ENCODE measurements at places on chromosomes 7 and 10. TPM values are rescaled to one million over a fixed set of nuclear protein-coding genes. Genes with fewer than 3 reads are reported as not detected.

- no peaks in the 10 kb centered on the region for H3K4me1 ChIP-seq
- peaks cover 35% of the 10 kb centered on the region for H3K27me3 ChIP-seq
- H3K27ac ChIP-seq: no peak overlapping the region
- no peak for DNase-seq
Observed at GRCh38 chr10:118439824-118440223, 97.7 kb upstream of the FAM204A start.

DNA sequence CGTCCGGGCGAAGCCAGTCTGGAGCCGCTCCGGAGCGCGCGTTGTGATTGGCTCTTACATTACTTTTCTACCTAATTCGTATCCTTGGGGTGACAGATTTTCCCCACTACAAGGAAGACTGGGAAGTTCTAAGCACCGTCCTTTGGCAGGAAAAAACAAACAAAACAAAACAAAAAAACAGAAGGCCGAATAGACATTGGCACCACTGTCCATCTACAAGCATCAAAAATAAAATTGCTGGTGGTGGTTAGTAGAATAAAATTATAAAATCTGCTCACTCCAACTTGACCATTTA lies 651 bp upstream of the SKAP2 start:
- DNase-seq: no peak
- peaks cover 13% of the 10 kb centered on the region for H3K4me1 ChIP-seq
- H3K36me3 ChIP-seq: peaks cover 4% of the 10 kb centered on the region
- H3K4me3 ChIP-seq: peak overlapping the region; percentile 83

- H3K27me3 ChIP-seq: peaks cover 9% of the 10 kb centered on the region
- no peaks in the 10 kb centered on the region for H3K4me1 ChIP-seq
- H3K4me3 ChIP-seq: no peak overlapping the region
- H3K36me3 ChIP-seq: no peaks in the 10 kb centered on the region
Observed at GRCh38 chr7:112162142-112162766, 43.9 kb downstream of the DOCK4 start.

Gene ADAM12
- total RNA-seq: not detected

Gene TFPI2
- total RNA-seq: not detected

DNA sequence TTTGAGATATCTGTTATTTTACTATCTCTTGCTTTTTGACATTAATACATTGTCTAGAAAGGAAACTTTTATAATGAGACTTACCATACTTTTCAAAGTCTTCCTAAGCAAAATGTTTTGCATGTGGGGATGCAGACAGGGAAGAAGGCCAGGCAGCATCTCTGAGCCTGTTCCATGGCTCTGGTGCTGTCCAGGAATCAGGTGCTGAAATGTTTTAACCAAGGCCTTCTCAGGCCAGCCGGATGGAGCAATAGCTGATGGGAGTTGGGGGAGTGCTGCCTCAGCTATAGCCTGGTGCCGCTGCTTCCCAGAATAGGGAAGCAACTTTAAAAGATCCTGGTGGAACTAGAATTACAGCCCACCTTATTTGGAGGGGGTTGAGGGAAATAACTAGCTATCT lies 38.5 kb downstream of the CRTAC1 start:
- no peaks in the 10 kb centered on the region for H3K36me3 ChIP-seq
- H3K27ac ChIP-seq: no peak overlapping the region
- H3K4me1 ChIP-seq: no peaks in the 10 kb centered on the region
- peaks cover 15% of the 10 kb centered on the region for H3K27me3 ChIP-seq
- H3K4me3 ChIP-seq: no peak overlapping the region

DNA sequence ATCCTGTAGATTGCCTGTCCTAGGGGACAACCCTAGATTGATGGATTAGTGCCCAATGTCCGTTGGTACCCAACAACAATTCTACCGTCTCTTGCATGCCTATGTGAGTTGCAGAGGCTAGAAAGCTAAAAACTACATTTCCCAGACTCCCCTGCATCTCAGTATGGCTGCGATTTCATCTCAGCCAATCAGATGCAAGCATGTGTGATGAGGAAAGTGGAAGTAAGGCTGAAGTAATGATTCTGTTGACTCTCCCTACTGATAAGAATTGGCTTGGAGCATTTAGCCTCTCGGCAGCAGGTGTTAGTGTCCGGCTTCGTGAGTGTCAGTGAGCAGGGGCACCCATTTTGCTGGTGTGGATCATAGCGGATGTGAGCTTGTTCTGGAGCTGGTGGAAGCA lies 171.9 kb downstream of the FGFR2 start:
- no peak overlapping the region for H3K27ac ChIP-seq
- no peaks in the 10 kb centered on the region for H3K4me1 ChIP-seq

- no peaks in the 10 kb centered on the region for H3K4me1 ChIP-seq
- H3K4me3 ChIP-seq: no peak overlapping the region
- DNase-seq: no peak
- no peaks in the 10 kb centered on the region for H3K27me3 ChIP-seq
- no peak overlapping the region for H3K27ac ChIP-seq
- H3K36me3 ChIP-seq: no peaks in the 10 kb centered on the region
Observed at GRCh38 chr10:64350665-64351064, 829.5 kb downstream of the REEP3 start.

- no peak overlapping the region for H3K4me3 ChIP-seq
- no peaks in the 10 kb centered on the region for H3K4me1 ChIP-seq
- peaks cover 7% of the 10 kb centered on the region for H3K27me3 ChIP-seq
- H3K36me3 ChIP-seq: no peaks in the 10 kb centered on the region
Observed at GRCh38 chr7:90064370-90064769, 89.9 kb upstream of the STEAP1 start.

Gene SFXN2
- 8.7 TPM for total RNA-seq

GRCh38 chr10:35223016-35223415 lies 96.4 kb downstream of the CREM start:
- peaks cover 26% of the 10 kb centered on the region for H3K4me1 ChIP-seq
- no peak overlapping the region for H3K4me3 ChIP-seq
- H3K27me3 ChIP-seq: no peaks in the 10 kb centered on the region
- H3K27ac ChIP-seq: no peak overlapping the region
- H3K36me3 ChIP-seq: no peaks in the 10 kb centered on the region
- no peak for DNase-seq

Gene SPAM1
- not detected for total RNA-seq

GRCh38 chr7:121192834-121193233 lies 136.0 kb upstream of the WNT16 start:
- no peaks in the 10 kb centered on the region for H3K4me1 ChIP-seq
- H3K27ac ChIP-seq: no peak overlapping the region
- H3K4me3 ChIP-seq: no peak overlapping the region

Gene HKDC1
- total RNA-seq: 1.5 TPM

GRCh38 chr7:31122649-31123058 lies 70.5 kb downstream of the ADCYAP1R1 start:
- no peaks in the 10 kb centered on the region for H3K36me3 ChIP-seq
- no peaks in the 10 kb centered on the region for H3K4me1 ChIP-seq
- peak; percentile 64 for DNase-seq
- H3K4me3 ChIP-seq: no peak overlapping the region

DNA sequence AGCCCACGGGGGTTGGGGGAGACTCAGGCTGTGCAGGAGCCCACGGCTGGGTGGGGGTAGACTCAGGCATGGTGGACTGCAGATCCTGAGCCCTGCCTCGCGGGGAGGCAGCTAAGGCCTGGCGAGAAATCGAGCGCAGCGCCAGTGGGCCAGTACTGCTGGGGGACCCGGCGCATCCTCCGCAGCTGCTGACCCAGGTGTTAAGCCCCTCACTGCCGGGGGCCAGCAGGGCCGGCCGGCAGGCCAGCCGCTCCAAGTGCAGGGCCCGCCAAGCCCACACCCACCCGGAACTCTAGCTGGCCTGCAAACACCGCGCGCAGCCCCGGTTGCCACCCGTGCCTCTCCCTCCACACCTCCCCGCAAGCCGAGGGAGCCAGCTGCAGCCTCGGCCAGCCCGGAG lies 33.4 kb downstream of the SP4 start:
- no peak for DNase-seq
- H3K27me3 ChIP-seq: no peaks in the 10 kb centered on the region
- H3K4me3 ChIP-seq: no peak overlapping the region

DNA sequence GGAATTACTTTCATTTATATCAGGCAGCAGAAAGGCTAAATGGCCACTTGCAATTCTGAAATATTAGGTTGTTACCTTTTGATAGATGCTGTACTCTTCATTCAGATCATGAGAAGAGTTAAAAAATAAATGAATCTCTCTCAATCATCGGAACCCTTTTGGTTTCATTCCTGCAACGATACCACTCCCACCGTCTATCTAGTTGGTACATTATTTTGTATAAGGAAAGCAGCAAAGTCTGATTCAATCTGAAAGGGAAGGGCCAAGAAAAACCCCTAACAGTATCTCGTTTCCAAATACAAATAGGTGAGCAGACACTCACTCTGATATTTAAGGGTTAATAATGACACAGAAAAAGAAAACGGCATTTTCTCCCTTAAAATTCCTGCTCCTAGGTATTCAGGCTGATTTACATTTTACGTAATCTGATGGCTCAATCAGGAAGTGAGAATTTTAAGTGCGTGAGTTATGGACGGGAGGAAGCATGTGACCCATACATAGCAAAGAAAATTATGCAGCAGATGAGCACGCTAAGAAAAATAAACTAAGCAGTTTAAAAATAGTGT lies 209.4 kb upstream of the KLF14 start:
- H3K27me3 ChIP-seq: no peaks in the 10 kb centered on the region
- H3K36me3 ChIP-seq: peaks cover 85% of the 10 kb centered on the region
- H3K4me3 ChIP-seq: peak overlapping the region; percentile 62
- peak overlapping the region; percentile 90 for H3K27ac ChIP-seq
- peaks cover 91% of the 10 kb centered on the region for H3K4me1 ChIP-seq

DNA sequence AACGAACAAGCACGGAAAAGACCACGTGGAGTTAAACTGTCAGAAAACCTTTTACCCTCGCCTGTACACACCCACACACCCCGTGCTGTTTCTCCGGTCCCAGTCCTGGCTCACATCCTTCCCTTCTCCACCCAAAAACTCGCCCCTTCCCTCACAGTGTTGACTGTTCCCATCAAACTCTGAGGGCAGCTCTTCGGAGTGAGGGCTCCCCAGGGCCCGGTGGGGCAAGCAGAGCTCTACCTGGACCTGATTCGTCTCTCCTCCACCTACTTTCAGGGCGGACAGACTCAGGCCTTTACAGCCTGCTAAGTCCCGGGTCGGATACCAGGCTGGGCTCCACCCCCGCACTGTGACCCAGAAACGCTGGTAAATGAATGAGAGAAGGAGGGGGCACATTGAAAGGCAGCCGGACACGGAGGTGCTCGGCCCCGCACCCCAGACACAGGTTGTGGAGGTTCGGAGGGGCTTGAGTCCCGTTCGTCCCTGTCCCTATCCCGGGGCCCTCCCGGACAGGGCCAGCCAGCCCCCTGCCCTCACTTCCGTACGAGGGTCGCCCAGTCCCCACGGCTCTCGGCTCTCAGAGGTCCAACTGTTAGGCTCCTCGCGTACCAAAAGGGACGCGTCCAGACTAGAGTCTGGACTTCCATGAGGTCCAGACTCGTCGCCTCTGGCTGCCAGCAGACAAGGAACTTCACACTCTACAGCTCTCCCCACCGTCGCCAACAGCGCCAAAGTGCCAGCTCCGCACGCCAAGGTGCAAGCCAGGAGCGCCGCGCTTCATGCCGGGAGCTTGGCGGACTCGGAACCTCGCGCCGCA lies 31.7 kb upstream of the ASL start:
- DNase-seq: peak; percentile 60
- H3K36me3 ChIP-seq: no peaks in the 10 kb centered on the region
- peak overlapping the region; percentile 67 for H3K4me3 ChIP-seq
- H3K27ac ChIP-seq: no peak overlapping the region
- peaks cover 10% of the 10 kb centered on the region for H3K4me1 ChIP-seq

DNA sequence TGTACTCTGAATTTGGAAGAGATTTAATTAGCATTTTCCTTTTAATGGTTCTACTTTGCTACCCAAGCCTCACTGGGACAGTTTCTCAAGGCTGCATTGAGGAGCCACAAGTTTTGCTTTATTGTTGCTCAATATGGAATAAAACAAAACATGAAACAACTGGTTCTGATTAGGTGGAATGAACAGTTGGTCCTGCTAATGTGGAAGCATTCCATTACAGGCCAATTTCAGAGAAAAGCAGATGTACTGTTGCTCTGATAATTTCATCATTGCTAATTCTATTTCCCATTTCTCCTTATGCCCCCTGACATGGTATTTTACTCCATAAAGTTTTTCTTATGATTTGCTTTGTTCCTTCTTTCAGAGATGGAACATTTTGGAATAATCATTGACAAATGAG lies 66.0 kb upstream of the PAPSS2 start:
- H3K4me1 ChIP-seq: no peaks in the 10 kb centered on the region
- H3K27me3 ChIP-seq: peaks cover 9% of the 10 kb centered on the region
- no peaks in the 10 kb centered on the region for H3K36me3 ChIP-seq
- no peak for DNase-seq

- no peak for DNase-seq
- H3K4me3 ChIP-seq: no peak overlapping the region
- H3K27ac ChIP-seq: no peak overlapping the region
- H3K4me1 ChIP-seq: no peaks in the 10 kb centered on the region
- no peaks in the 10 kb centered on the region for H3K27me3 ChIP-seq
Observed at GRCh38 chr10:129730993-129731325, 233.1 kb downstream of the EBF3 start.

DNA sequence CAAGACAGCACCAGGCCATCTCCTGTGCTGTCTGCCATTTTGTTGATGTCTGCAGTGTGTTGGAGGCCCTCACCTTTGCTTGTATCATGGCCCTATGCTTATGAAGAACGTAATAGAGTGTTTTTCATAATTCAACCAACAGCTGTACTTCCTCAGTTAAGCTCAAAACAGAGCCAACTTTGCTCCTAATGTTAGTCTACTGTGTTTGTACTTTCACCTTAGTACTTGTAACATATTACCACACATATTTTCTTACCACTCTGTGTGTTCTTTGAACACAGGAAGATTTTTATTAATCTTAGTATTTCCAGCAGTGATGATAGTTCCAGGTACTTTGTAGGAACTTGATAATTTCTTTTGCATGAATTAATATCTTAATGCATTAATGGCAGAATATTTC lies 5.9 kb downstream of the ZNF33A start:
- no peaks in the 10 kb centered on the region for H3K27me3 ChIP-seq
- no peak overlapping the region for H3K27ac ChIP-seq
- H3K4me1 ChIP-seq: peaks cover 28% of the 10 kb centered on the region
- no peak for DNase-seq
- peaks cover 75% of the 10 kb centered on the region for H3K36me3 ChIP-seq
- no peak overlapping the region for H3K4me3 ChIP-seq

Gene BMPER
- not detected for total RNA-seq

Gene GNAT3
- total RNA-seq: not detected

DNA sequence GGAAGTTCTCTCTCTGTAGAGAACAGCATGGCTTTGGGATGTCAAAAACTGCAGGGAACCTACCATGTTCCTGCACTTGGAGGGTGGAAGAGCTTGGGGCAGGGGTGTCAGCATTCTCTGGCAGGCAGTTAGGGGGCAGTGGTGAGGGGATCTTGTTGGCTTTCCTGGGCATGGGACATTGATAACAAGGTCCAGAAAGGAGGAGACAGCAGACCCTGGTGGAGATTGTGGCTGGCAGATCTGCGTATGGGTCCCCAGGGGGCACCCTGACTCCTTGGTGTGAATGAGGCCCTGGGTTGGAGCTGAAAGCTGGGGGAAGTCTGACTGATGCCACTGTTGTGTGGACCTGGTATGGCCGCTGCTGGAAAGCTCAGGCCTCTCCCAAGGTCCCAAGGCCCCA lies 22.9 kb upstream of the CAMK2B start:
- no peak overlapping the region for H3K27ac ChIP-seq
- no peaks in the 10 kb centered on the region for H3K4me1 ChIP-seq
- peaks cover 8% of the 10 kb centered on the region for H3K27me3 ChIP-seq
- H3K4me3 ChIP-seq: no peak overlapping the region
- peaks cover 1% of the 10 kb centered on the region for H3K36me3 ChIP-seq
- peak; percentile 43 for DNase-seq

GRCh38 chr7:8442814-8443304 lies 9.4 kb downstream of the NXPH1 start:
- peaks cover 7% of the 10 kb centered on the region for H3K4me1 ChIP-seq
- peak; percentile 70 for DNase-seq
- H3K27me3 ChIP-seq: peaks cover 77% of the 10 kb centered on the region
- H3K27ac ChIP-seq: no peak overlapping the region
- H3K4me3 ChIP-seq: no peak overlapping the region
